Lung microvascular endothelial cell (primary cell): ENCODE measurements at places on chromosomes 1 and 21. TPM values are rescaled to one million over a fixed set of nuclear protein-coding genes. Genes with fewer than 3 reads are reported as not detected.

Gene L1TD1
- total RNA-seq = not detected in 2 replicates

Gene SPRR2A
- not detected in 2 replicates for total RNA-seq

Gene ASPM
- total RNA-seq = 3.0 and 15.7 TPM in 2 replicates

Gene MROH9
- total RNA-seq = not detected in 2 replicates

Gene FMO4
- 0.79 and 1.1 TPM in 2 replicates for total RNA-seq

Gene ERICH3
- not detected in 2 replicates for total RNA-seq

Gene CFHR2
- not detected in 2 replicates for total RNA-seq

Gene BLACAT1
- total RNA-seq = not detected in 2 replicates

Gene MEGF6
- total RNA-seq = 53.8 and 212 TPM in 2 replicates

Gene CAMSAP2
- total RNA-seq = 21.4 and 26.0 TPM in 2 replicates

Gene WNT4
- total RNA-seq = 0.22 and 0.40 TPM in 2 replicates

Gene CMPK1
- total RNA-seq = 71.0 and 80.2 TPM in 2 replicates

Gene GJA5
- total RNA-seq = under 0.01 and 0.87 TPM in 2 replicates

Gene PADI2
- under 0.01 and 0.22 TPM in 2 replicates for total RNA-seq

Gene PGLYRP3
- not detected in 2 replicates for total RNA-seq

Gene PAX7
- total RNA-seq = not detected in 2 replicates

Gene DUSP23
- 20.7 and 32.5 TPM in 2 replicates for total RNA-seq

Gene IGSF5
- total RNA-seq = not detected in 2 replicates

Gene CLCA1
- not detected in 2 replicates for total RNA-seq

Gene HPCAL4
- total RNA-seq = not detected in 2 replicates

Gene AVPR1B
- total RNA-seq = not detected in 2 replicates

Gene MYCL
- total RNA-seq = 0.20 and 0.44 TPM in 2 replicates

Gene AIM2
- not detected in 2 replicates for total RNA-seq

Gene CSMD2
- under 0.01 TPM in 2 replicates for total RNA-seq

Gene SPAG17
- total RNA-seq = not detected in 2 replicates

Gene FMO5
- total RNA-seq = 1.1 and 2.6 TPM in 2 replicates

Gene OR2L3
- not detected in 2 replicates for total RNA-seq

Gene AMY1A
- not detected in 2 replicates for total RNA-seq

Gene FAM72D
- total RNA-seq = 0.40 and 0.87 TPM in 2 replicates

Gene DUSP10
- total RNA-seq = 1.8 and 2.6 TPM in 2 replicates

Gene DEPDC1
- total RNA-seq = 1.8 and 7.6 TPM in 2 replicates

Gene CRP
- not detected in 2 replicates for total RNA-seq

Gene GBP4
- 2.4 TPM in 2 replicates for total RNA-seq

Gene PTGFR
- under 0.01 and 0.22 TPM in 2 replicates for total RNA-seq

Gene BMP8A
- total RNA-seq = 0.40 and 0.44 TPM in 2 replicates

Gene C8B
- total RNA-seq = not detected in 2 replicates

Gene AKR7A3
- under 0.01 and 0.22 TPM in 2 replicates for total RNA-seq

Gene MAN1C1
- 0.22 and 0.79 TPM in 2 replicates for total RNA-seq

Gene ALPL
- total RNA-seq = 0.22 TPM in 1 of 2 replicates, not detected in the other

Gene DDX20
- 11.3 and 13.7 TPM in 2 replicates for total RNA-seq

Gene OR2L8
- not detected in 2 replicates for total RNA-seq

Gene APOBEC4
- not detected in 2 replicates for total RNA-seq

Gene KPRP
- total RNA-seq = not detected in 2 replicates

Gene RNU1-4
- total RNA-seq = under 0.01 and 5,258 TPM in 2 replicates

Gene FAM163A
- total RNA-seq = under 0.01 and 0.22 TPM in 2 replicates
